ENCODE measurements at places on chromosomes 16 and 17.

- DNase-seq = peak; percentile 64
Measured at GRCh38 chr16:55944377-55944802, 69.2 kb upstream of the CES5A start.

DNA sequence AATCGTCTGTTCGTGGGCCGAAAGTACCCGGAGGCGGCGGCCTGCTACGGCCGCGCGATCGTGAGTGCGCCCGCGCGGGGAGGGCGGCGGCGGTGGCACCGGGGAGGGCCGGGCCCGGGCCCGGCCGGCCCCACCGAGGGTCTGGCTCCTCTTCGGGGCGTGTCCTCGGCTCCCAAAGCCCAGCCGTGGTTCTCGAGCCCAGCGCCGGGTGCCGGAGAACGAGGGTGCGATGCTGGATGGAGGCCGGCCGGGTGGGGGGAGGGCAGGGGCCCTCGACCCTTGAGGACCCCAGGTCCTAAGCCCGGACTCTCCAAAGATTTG is 375 bp downstream of the STUB1 start:
- DNase-seq = no peak

- no peak for DNase-seq
Measured at GRCh38 chr16:85546585-85547447, 66.3 kb upstream of the GSE1 start.

DNA sequence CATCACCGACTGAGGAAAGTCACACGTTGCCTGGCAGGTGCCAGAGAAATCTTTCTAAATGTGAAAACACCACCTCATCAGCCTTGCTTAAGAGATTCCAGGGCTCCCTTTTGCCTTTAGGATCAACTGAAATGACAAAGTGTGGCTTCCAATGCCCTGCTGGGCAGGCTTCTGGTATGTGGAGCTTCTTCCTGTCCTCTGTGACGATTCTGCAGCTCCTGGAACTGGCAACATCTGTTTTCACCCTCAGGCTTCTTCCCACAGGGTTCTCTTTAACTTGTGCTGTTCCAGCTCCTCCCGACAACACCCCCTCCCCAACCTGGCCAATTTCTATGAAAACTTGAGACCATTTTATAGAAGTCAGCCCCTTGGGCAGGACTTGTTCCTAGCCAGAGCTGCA is 4.8 kb upstream of the ZDHHC1 start:
- no peak for DNase-seq

- DNase-seq = no peak
Measured at GRCh38 chr17:74865504-74866197, 6.0 kb upstream of the GRIN2C start.

DNA sequence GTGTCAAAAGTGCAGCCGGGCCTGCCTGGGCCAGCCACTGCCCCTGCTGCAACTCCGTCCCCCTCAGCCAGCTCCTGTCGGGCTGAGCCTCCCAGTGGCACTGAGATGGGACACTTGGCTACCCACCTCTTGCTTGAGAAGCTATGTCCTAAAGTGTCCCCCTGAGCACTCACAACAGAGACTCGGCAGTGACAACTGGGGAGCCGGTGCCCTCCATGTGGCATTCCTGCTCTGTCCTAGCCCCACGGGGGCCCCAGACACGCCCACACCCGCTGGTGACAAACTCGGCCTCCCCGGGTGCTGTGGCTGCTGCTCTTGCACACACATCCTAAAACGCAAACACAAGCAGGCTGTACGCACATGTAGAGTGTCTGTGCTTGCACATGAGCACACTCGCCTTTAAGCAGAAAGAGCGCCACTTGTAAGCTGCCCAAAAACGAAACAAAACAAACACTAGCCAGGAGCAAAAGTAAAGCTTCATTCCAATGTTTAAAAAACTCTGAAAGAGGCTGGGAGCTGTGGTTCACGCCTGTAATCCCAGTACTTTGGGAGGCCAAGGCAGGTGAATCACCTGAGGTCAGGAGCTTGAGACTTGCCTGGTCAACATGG is 253.9 kb downstream of the RBFOX3 start:
- DNase-seq = no peak

- DNase-seq = no peak
Measured at GRCh38 chr17:38733982-38734973, 4.1 kb downstream of the CISD3 start.

DNA sequence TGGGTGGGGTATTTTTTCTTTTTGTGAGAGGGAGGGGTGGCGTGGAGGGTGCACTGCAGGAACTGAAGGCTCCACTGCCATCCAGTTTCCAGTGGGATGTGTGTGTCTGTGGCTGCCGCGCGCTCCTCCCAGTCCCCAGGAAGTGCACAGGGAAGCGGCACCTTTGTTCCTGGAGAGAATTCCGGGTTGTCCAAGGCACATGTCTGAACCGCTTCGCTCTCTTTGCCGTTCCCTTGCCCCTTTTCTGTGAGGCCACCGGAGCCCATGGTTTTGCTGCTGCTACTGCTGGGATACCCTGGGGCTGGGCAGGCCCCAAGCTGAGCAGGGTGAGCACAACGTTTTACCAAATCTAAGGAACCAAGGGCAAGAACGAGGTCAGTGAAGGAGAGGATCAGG is 19.5 kb downstream of the ACSF3 start:
- no peak for DNase-seq

DNA sequence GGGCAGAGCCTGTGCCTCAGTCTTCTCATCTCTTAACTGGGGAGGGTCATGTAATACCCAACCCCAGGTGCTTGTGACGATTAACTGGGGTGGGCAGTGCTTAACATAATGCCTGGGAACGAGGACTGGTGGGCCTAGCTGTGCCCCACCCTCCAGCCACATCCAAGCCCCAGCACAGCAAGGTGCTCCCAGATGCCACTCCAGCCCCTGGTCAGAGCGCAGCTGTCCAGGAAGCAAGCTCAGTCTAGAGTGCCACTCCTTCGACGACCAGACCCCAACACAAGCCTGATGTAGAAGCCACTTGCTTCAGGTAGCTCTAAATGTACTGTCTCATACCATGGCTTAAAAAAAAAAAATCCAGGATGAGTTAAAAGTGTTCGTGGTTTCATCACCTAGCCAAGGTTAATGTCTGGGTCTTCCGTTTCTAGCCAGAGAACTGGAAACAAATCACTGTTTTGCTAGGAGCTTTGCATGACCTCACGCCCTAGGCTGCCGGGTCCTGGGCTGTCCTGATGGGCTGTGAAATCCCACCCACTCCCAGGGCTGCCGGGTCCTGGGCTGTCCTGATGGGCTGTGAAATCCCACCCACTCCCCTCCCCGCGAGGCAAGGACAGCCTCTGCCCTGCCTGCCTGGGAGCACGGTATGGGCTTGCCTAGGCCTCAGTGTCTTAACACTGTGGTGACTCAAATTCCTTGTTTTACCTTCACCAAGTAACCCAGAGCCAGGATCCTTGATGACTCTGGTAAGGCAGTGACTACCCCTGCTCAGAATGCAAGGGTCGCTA is 7.7 kb downstream of the MIEF2 start:
- no peak for DNase-seq

GRCh38 chr17:29760279-29761039 is 137.7 kb upstream of the CORO6 start:
- no peak for DNase-seq

- no peak for DNase-seq
Measured at GRCh38 chr16:51657848-51658247, 506.8 kb upstream of the SALL1 start.

- no peak for DNase-seq
Measured at GRCh38 chr16:79008036-79008868, 592.3 kb downstream of the MAF start.

- DNase-seq = no peak
Measured at GRCh38 chr17:31379597-31380205, 11.8 kb upstream of the RAB11FIP4 start.

DNA sequence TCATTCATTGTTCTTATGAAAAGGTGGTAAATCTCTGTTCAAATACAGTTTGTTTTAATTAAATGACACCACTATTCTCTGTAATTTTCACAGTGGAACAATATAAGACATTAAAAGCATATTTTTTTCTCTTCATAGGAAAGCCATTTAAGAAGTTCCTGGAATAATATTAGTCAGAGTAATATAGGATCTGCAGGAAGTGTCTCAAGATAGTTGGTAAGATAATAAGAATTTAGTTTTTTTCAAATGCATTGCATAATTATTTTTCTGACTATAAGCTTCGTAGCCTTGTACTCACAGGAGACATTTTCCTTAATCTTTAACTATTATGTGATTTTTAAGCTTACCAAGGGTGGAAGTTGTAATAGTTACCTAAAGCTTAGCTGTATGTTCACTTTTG is 16.9 kb downstream of the STXBP4 start:
- no peak for DNase-seq

GRCh38 chr17:63973930-63974593 is 1.3 kb upstream of the SCN4A start:
- no peak for DNase-seq

DNA sequence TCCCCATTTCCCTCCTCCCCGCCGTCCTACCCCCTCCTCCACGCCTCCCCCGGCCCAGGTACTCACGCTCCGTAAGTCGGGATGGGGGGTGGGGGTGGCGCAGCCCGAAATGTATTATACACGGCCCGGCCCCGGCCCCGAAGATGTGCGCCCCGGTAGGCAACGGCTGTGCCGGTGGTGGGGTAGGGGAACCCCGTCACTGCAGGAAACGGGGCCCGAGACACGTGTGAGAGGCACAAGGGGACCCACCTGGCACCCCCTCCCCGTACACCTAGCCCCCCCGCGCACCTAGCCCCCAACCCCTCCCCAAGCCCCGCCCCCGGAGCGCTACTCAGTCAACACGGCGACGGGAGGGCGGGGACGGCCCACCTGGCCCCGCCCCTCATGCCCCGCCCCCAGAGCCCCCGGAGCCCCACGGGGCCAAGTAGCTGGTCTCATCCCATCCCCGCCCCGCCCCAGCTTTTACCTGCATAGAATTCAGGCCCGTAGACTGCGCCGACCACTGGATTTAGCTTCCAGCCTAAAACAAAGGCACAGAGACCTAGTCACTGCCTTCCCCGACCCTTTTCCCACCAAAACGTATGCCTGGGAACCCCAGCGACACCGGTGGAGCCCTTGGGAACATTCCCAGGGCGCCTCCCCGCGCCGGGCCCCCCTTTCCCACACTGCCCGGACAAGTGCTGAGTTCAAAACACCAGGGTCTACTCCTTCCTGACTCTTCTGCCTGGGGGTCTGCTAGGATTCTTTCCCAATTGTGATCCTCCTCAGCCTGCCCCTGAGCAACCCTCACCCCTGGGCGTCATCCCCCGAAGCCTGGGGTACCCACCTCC is 22.8 kb downstream of the ENGASE start:
- no peak for DNase-seq

DNA sequence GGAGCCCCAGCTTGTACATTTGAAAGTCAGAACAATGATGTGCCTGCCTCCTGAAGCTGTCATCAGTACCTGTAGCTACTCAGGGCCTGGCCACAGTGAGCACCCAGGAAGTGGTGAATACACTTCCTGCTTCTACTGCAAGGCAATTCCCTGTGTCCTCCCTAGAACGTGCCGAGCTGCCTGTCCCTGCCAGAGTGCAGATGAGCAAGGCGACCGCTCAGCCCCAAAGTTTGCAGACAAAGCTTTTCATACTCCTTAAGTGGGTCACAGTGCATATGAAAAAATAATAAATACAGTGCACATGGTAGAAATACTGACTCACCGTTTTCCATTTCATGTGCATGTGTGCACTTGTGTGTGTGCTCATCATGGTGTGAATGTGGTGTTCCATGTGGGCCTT is 77.3 kb downstream of the MPRIP start:
- DNase-seq = no peak

- DNase-seq = no peak
Measured at GRCh38 chr16:85709766-85710585, 21.2 kb upstream of the GINS2 start.

GRCh38 chr17:79073706-79074088 is 927 bp upstream of the ENGASE start:
- DNase-seq = no peak

DNA sequence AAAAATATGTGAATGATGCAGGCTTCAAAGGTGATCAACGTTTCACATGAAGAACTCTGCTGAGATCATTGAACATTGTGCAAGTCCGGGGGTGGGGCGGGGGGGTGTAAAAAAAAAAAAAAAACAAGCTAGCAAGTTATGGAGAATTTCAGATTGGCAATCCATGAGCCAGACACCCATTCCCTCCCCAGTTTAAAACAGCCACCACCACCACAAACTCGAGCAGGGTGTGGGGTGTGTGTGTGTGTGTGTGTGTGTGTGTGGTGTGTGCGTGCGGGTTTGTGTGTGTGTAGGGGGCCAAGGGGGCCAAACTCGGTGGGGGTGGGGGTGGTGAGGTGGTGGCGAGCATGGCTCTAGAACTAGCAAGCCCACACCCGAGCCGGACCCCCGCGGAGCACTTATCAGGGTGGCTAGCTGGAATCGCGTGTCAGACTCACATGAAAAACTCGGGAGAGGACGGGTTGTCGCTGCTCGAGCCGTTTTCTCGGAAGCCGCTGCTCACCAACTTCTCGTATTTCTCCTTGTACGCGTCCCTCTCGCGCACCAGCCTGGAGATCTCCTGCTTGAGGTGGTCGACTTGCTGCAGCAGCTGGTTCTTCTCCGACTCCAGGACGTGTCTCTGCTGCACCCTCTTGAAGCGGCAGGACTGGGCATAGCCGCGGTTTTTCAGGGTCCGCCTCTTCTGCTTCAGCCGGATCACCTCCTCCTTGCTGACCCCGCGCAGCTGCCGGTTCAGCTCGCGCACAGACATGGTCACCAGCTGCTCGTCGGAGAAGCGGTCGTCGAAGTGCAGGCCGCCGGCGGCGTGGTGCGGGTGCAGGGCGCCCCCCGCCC is 2.0 kb downstream of the MAF start:
- DNase-seq = peak; percentile 59

DNA sequence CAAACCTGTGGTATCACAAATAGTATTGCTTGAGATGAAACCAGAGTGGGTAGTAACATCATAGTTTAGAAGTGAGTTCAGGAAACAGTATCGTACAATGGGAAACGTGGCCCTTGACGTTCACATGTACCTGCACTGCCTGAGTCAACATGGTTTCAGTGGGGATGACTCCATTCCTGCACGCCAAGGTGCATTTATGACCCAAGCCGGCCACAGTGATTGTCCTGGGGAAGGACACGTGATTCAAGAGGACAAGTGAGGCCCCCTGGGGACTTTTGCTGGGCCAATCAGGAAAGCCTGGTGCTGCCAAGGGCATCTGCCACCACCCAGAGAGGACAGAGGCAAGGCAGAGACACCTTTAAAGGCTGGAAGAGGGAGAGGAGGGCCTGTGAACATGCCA is 119.2 kb downstream of the AXIN2 start:
- DNase-seq = no peak

DNA sequence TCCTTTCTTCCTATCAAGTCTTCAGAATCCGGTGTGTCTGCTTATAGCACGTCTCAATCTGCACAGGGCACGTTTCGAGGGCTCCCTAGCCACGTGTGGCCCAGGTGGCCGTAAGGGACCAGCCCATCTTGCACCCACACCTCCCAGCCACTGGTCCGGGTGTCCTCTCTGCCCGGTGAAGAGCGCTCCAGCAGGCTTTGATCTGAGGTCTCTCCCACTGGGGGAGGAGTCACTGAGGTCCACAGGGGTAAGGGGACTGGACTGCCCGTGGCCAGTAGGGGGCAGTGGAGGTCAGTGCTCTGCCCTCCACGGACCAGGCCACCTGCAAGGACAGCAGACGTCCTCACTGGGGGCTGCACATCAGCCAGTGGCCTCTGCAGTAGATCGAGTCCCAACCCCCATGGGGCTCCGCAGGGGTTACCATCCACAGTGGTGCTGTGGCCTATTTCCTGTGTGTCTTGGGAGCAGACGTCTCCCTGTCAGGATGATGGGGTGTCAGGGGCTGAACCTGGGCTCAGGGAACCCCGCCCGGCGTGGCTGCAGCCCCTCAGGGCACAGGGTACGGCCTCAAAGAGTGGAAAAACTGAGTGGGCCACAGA is 204.1 kb upstream of the CIBAR2 start:
- DNase-seq = no peak

GRCh38 chr17:2449486-2449885 is 48.6 kb upstream of the MNT start:
- no peak for DNase-seq

- DNase-seq = no peak
Measured at GRCh38 chr17:31096106-31096436, 1.3 kb downstream of the NF1 start.

Measured in amygdala (tissue), 56 donors.